Endothelial cell (in vitro differentiated cells): ENCODE measurements at places on chromosomes 5 and 9.

- DNase-seq: no peak
These were observed 32.9 kb downstream of the FRMD3 start for GRCh38 chr9:83505282-83505681.

GRCh38 chr9:27192291-27192960 lies 83.4 kb downstream of the TEK start:
- no peak for DNase-seq

- no peak for DNase-seq
These were observed 20.1 kb upstream of the SLC25A48 start for GRCh38 chr5:135814316-135814715.

- DNase-seq: peak; percentile 21
These were observed at the start of gene CCDC152 for GRCh38 chr5:42756606-42757601. Gene CCDC152, plus strand, starts transcription at chr5:42756818. Its CDS starts 2,304 bp downstream, at chr5:42759122.

DNA sequence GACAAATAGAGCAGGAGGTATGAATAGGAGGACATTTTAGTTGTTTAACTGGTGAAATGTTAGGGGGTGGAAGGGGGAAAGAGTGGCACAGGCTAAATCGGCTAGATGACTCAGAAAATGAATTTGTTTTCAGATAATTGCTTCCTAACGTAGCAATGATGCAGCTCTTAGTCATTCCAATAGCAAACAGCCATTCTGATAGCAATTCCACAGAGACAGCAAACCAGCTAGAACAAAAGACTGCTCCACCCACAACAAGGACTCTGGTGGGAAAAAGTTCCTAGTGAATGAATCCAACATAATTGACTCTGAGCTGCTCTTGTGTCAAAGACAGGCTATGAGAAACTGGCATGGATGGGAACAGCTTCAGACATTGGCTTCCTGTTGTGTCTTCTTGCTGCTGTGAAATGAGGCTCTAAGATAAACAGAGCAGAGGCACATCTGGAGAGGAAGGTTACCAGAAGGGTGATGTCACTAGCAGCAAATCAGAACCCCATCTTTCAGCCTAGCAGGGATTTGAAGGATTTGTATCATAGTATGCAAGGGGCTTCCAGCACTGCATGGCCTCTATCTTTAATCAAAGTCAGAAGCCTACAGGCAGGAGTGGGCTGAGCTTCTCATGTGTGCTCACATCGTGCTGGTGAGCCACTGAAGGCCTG lies 28.1 kb upstream of the F2RL1 start:
- peak; percentile 29 for DNase-seq

- DNase-seq: no peak
These were observed 873 bp downstream of the C9orf50 start for GRCh38 chr9:129619787-129620668.

DNA sequence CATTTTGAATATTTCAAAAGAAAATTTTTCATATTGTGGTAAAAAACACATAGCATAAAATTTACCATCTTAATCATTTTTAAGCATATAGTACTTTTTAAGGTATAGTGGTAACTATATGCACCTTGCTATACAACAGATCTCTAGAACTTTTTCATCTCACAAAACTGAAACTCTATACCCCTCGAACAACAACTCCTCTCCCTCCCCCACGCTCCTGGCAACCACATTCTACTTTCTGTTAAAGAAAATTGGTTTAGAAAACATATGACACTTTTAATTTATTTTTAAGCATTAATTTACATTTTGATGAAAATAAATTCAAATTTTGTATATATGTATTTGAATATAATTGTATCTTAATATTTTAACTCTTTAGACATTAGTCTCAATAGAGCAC lies 147.2 kb upstream of the EFNA5 start:
- no peak for DNase-seq

GRCh38 chr5:119383008-119383407 lies 27.2 kb downstream of the TNFAIP8 start:
- DNase-seq: no peak

DNA sequence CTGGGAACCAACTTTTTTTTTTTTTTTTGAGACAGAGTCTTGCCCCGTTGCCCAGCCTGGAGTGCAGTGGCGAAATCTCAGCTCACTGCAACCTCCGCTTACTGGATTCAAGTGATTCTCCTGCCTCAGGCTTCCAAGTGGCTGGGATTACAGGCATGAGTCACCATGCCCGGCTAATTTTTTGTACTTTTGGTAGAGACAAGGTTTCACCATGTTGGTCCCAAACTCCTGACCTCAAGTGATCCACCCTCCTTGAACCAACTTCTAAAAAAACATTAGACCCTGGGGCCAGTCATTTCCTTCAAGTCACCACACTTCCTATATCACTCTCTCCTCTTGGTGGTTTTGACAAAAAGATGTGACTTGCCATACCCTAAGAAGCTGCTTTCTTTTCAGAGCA lies 10.9 kb upstream of the SHROOM1 start:
- no peak for DNase-seq

- DNase-seq: no peak
These were observed 56.9 kb downstream of the ZNF618 start for GRCh38 chr9:113932906-113933584.

DNA sequence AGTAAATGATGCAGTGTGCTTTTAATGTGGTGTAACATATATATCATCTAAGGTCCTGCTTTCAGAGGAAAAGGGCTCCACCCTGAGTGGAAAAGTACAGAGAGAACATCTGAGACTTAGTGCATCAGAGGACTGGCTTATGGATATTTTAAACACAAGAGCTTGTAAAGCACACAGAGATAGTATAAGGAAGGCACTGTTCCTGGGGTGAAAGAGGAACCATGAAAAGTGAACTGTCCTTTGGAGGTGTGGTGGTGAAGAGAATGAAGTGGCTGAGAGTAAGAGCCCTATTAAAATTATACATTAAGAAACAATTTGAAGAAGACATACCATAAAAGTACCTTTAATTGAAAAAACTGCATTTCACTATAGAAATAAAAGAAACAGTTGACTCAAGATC lies 68.9 kb downstream of the CSF2 start:
- DNase-seq: no peak

- DNase-seq: no peak
These were observed 70.6 kb downstream of the SPIN1 start for GRCh38 chr9:88458716-88459465.

DNA sequence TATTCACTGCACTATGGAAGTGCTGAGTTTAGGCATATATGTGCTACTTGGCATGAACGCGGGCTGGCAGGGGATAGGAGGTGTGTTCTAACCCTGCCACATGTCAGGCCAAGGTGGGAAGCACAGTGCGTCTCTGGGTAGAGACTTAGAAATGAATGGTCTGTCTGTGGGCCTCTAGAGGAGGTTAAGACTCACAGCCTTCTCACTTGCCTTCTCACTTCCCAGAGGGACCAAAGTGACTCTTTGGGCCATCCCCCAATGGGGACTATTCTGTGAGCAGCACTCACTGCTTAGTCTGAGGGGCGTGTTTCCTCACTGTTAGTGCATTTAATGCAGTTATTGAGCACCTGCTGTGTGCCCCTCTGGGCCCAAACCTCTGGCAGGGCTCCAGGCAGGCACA lies 2.4 kb upstream of the PITX1 start:
- DNase-seq: no peak

- DNase-seq: no peak
These were observed 61.6 kb downstream of the NIPBL start for GRCh38 chr5:36938129-36938528.
